ENCODE measurements at places on chromosomes 12 and 14.

GRCh38 chr14:22106700-22107697 is 433.4 kb upstream of the OR4E1 start:
- no peak for DNase-seq

DNA sequence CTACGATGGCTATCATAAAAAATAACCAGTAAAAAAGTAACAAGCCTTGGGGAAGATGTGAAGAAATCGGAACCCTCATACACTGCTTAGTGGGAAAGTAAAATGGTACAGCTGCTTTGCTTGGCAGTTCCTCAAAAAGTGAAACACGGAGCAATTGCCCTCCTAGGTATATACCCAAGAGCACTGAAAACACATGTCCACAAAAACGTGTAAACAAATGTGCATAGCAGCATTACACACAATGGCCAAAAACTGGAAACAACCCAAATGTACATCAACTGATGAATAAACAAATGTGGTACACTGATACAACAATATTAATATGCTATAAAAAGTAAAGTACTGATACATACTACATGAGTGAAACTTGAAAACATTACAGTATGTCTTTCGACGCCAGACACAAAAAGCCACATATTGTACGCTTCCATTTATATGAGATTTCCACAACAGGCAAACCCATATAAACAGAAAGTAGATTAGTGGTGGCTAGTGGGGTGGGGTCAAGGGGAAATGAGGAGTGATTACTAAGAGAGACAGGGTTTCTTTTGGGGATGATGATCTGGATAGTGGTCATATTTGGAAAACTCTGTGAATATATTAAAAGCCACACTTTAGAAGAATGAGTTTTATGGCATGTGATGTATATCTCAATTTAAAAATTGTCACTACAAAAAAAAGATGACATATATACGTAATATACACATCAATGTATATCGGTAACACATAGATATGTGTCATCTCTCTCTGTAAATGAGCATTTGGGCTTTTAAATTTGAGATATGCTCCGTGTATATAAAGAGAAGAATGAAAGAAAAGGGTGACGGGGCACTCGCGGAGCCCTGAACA is 996 bp downstream of the SLC41A2 start:
- no peak for DNase-seq

GRCh38 chr14:68349900-68350629 is 442.8 kb downstream of the ZFP36L1 start:
- DNase-seq = peak; percentile 96

- peak; percentile 54 for DNase-seq
Observed at GRCh38 chr12:128259556-128260070, 7.4 kb upstream of the TMEM132C start.

DNA sequence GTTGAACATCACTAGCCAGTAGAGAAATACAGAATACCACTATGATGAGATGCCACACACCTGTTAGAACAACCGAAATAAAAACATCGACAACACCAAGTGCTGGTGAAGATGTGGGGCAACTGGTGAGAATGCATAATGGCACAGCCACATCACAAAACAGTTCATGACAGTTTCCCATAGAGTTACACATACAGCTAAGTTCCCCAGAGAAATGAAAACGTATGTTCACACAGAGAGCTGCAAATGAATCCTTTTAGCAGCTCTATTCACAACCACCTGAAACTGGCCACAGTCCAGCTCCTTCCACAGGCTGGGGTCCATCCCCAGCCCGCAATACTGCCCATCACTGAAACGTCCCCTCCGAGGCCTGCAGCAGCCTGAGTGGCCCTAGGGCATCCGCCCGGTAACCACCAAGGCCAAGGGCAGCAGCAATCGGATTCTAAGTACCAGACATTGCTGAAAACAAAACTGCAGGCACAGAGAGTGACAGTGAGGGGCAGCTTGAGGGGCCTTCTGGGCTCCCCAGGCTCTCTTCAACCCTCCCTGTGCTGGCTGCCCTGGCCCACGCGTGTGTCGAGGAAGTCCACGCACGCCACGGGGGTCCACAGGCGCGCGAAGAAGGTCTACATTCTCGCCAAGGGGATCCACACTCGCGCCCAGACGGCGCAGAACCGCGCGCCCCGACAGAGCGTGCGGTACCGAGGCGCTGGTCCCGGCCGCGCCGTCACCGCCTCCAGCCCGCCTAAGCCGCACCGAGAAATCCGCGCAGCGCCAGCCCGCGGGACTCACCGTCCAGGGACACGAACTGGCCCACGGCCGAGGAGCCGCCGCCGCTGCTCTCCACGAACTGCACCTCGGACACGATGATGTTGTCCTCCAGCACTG is 903 bp downstream of the BRF1 start:
- peak; percentile 31 for DNase-seq

- DNase-seq = no peak
Observed at GRCh38 chr14:94969766-94970165, 187.6 kb downstream of the DICER1 start.

DNA sequence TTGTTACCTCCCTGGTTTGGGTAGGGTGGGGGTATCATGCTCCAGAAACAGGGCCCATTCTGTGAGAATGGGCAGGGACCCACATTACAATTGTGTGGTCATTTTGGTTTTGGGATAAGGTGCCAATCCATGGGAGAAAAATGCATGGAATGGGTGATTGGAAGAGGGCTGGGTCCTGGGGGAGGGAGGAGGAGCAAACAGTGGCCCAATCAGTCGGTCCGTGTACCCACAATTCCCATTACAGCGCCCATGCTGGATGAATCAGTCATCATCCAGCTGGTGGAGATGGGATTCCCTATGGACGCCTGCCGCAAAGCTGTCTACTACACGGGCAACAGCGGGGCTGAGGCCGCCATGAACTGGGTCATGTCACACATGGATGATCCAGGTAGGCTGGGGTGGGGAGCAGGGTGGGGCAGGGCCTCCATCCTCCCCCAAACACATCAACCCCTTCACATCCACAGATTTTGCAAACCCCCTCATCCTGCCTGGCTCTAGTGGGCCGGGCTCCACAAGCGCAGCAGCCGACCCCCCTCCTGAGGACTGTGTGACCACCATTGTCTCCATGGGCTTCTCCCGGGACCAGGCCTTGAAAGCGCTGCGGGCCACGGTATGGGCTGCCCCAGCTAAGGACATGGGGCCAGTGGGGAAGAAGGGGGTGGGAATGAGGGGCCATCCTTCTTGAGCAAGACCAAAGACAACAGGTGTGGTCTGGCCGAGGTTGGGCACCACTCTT is 3.6 kb upstream of the TPI1 start:
- DNase-seq = no peak

DNA sequence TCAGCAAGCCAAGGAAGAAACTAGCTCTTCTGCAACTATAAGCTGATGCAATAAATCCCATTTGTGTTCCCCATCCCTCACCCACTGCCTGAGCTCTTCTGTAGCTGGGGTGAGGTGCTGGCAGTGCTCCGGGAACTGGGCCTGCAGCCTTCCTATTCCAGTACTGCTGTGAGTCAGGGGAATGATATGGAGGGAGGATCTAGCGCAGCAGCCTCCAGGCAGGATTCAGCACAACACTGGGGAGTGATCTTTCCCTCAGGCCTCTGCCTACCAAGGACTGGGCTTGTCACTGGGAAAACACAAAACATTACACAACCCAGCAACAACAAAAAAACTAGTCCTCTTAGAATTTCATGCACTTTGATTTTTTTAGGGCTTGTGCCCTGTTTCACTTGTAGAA is 58.7 kb downstream of the ST8SIA1 start:
- DNase-seq = peak; percentile 99

GRCh38 chr12:91717804-91718203 is 427.8 kb downstream of the BTG1 start:
- DNase-seq = no peak

DNA sequence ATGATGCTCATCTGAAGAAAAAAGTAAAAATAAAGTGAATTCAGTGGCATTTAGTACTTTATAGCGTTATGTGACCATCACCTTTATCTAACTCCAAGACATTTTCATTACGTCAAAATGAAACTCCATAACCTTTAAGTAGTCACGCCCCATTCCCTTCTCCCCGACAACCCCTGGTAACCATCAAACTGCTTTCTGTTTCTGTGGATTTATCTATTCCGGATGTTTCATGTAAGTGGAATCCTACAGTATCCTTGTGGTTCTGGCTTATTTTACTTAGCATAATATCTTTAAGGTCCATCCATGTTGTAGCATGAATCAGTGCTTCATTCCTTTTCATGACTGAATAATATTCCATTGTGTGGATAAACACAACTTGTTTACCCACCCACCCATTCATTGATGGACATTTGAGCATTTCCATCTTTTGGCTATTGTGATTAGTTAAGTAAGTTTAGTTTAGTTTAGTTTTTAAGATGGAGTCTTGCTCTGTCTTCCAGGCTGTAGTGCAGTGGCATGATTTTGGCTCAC is 18.5 kb upstream of the MAP1LC3B2 start:
- DNase-seq = no peak

All from umbilical cord (tissue), 2 donors.